ENCODE measurements at places on chromosomes 4 and X. TPM values are rescaled to one million over a fixed set of nuclear protein-coding genes. Genes with fewer than 3 reads are reported as not detected.

The GLRB gene
- total RNA-seq = 23.1 TPM

The PASD1 gene
- total RNA-seq = not detected

DNA sequence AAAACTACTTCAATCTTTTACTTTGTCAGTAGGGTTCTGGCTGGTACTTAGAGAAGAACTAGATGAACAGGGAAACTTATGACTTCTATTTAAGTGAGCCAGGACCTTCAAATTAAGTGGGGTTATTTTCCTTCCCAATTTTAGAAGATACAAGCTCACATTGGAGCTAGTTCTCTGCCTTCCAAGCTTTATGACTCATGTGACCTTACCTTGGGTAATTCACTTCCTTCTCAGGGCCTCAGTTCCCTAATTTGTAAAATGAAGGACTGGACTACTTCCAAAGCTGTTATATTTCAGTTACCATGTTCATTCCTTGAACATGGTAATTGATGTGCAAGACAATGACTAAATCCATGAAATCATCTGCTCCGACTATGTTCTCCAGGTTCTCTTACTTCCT is 32.0 kb upstream of the DCX start:
- DNase-seq = no peak

DNA sequence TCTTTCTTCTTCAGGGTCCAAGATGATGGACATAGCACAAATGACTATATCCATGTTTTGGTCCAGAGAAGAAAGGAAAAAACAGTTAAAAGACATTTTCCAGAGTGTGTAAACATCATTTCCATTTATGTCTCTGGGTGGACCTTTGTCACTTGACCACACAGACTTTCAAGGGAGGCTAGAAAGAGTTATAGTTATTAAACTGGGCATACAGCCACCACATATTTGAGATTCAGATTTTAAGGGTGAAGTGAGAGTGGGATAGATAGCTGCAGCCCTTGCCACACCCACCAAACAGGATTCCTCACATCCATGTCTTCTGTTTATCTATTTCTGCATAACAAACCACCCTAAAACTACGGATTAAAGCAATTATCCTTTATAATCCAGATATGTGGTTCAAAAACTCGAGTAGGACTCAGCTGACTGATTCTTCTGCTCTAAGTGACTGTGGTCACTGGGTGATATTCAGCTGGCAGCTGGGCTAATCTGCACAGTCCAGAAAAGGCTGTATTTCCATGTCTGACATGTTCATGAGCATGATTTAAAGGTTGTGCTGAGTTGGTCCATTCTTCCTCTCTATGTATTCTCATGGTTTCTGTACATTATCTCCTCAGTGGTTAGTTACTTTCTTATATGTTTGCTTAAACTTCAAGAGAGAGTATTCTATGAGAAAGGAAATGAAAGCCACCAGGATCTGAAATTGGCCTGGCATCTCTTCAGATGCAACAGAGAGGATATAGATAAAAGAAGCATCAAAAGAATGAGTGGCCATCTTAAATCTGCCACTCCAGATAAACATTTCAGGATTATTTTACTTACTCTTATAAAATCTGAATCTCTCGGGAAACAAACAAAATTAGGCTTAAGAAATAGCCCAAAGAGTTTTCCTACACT is 459.8 kb upstream of the CTSO start:
- DNase-seq = no peak
